Kidney epithelial cell (primary cell): ENCODE measurements at places on chromosomes 2 and 18. TPM values are rescaled to one million over a fixed set of nuclear protein-coding genes. Genes with fewer than 3 reads are reported as not detected.

SPEG gene
- 6.5 and 9.9 TPM in 2 replicates for total RNA-seq

CSRNP3 gene
- total RNA-seq: 1.6 and 3.6 TPM in 2 replicates

ASXL2 gene
- 16.8 and 18.6 TPM in 2 replicates for total RNA-seq

SATB2 gene
- total RNA-seq: 5.3 and 5.5 TPM in 2 replicates

MALL gene
- 6.1 and 7.5 TPM in 2 replicates for total RNA-seq

UGT1A8 gene
- not detected in 2 replicates for total RNA-seq

MOCOS gene
- total RNA-seq: 15.3 and 20.7 TPM in 2 replicates

AQP12A gene
- not detected in 2 replicates for total RNA-seq

SPDYA gene
- total RNA-seq: 0.34 TPM in 1 of 2 replicates, not detected in the other

LYG2 gene
- total RNA-seq: not detected in 2 replicates

HJURP gene
- total RNA-seq: 6.5 and 13.4 TPM in 2 replicates

SLC11A1 gene
- 0.21 TPM in 1 of 2 replicates, not detected in the other for total RNA-seq

CHRND gene
- total RNA-seq: not detected in 2 replicates
